Foreskin keratinocyte (primary cell): ENCODE measurements at places on chromosomes 5 and 9. TPM values are rescaled to one million over a fixed set of nuclear protein-coding genes. Genes with fewer than 3 reads are reported as not detected.

Gene CTNND2
- 0.08 TPM in 2 replicates for polyA plus RNA-seq

Gene NUTM2G
- polyA plus RNA-seq, result not detected in 2 replicates

Gene FOXE1
- polyA plus RNA-seq, result 0.09 and 0.30 TPM in 2 replicates

GRCh38 chr9:129626079-129626624, at the start of gene NTMT1:
Gene NTMT1, plus strand, starts transcription at chr9:129626163. Its CDS starts 6,541 bp downstream, at chr9:129632704.
- peak; percentile 67 for DNase-seq

DNA sequence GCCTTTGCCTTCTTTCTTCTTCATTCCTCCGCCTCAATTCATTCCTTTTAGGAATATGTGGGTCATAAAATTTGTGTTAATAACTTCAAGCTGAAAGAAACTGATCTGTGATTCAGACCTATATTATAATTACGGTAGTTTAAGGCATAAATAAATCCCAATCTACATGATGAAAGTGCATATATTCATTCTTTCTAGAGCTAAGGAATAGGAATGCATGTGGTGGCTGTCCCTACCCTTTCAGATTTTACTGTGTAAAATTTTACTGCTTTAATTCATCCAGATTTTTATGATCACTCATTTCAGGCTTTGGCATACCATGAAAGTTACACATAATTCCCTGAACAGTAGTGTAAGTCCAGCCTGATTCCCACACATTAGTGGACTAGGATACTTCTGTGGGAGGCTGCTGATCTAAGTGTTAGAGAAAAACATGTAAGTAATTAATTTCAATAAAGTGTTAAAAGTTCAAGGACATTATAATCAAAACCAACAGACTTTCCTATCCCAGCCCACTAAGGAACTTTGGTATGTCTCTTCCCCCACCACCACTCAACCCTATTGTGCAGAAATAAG, 83.1 kb downstream of the HINT1 start:
- no peak for DNase-seq

GRCh38 chr5:40485021-40485998, 194.4 kb upstream of the PTGER4 start:
- no peak for DNase-seq

- DNase-seq, result no peak
Observed at GRCh38 chr5:41808294-41808693, 61.9 kb downstream of the OXCT1 start.

DNA sequence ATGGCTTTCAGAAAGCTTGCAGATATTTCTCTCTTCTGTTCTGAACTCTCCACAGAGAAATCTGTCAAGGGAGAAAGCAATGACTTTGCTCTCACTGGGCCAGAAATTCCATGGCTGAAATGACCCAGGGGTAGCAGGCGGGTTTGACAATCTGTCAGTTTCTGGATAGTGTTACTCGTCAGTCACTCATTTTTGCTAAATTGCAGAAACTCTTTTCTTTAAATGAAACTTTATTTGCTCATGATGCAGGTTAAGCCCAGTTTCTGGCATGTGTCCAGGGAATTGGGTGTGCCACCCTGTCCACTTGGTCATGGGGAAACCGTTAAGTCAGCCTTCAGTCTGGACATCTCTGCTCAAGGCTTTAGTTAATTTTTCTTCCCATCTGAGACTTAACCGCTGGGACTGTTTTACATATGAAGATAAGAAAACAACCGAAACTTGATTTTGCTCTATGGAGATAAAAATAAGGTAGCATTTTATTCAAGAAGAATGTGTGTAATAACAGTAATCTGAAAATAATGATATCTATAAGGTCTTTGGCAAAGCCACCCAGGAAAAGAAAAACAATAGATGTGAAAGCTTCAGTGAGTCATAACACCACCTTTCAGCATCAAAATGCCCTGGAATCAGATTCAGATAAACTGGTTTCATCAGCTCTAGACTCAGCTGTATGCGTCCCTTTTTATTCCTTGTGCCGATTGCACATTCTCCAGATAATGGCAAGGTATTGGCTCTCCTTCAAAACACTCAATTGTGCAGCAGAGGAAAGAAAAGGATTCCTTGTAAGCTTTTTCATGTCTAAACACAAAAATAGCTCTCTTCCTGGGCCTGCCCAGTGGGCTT, 308.3 kb downstream of the ZSWIM6 start:
- no peak for DNase-seq

GRCh38 chr5:145243016-145243415, 592.1 kb downstream of the PRELID2 start:
- no peak for DNase-seq

DNA sequence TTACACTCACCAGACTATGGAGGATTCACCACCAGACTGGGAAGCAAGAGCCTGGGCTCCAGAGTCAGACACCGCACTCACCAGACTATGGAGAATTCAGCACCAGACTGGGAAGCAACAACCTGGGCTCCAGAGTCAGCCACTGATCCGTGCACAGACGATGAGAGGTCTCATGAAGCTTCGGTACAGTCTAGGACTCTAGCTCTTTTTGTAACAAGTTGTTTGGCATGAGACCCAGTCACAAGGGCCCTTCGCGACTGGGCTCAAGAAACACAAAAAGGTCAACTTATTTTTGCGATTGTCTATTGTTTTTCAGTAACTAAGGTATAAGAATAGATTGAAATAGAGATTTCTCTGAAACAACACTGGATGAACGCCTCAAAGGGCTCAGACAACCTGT, 192.7 kb upstream of the ADAMTSL1 start:
- no peak for DNase-seq
